Cardiac atrium fibroblast (primary cell): ENCODE measurements at places on chromosomes 6 and 20. TPM values are rescaled to one million over a fixed set of nuclear protein-coding genes. Genes with fewer than 3 reads are reported as not detected.

Gene PSORS1C2
- total RNA-seq: not detected in 2 replicates

Gene MUC22
- not detected in 2 replicates for total RNA-seq

Gene APCDD1L
- 7.0 and 7.9 TPM in 2 replicates for total RNA-seq

Gene VSTM2L
- total RNA-seq: 1.8 and 3.2 TPM in 2 replicates

Gene PRDM1
- total RNA-seq: under 0.01 and 1.6 TPM in 2 replicates

Gene PXDC1
- 88.0 and 97.5 TPM in 2 replicates for total RNA-seq

Gene FILIP1
- total RNA-seq: 2.7 and 5.7 TPM in 2 replicates

Gene TRIM10
- not detected in 2 replicates for total RNA-seq

Gene MROH8
- 0.36 and 1.9 TPM in 2 replicates for total RNA-seq

Gene C20orf141
- 1.5 TPM in 1 of 2 replicates, not detected in the other for total RNA-seq

Gene PAX1
- total RNA-seq: not detected in 2 replicates

Gene PGBD1
- 1.3 and 2.4 TPM in 2 replicates for total RNA-seq

Gene EYS
- not detected in 2 replicates for total RNA-seq

Gene SLC22A7
- total RNA-seq: not detected in 2 replicates

Gene SLCO4A1
- total RNA-seq: 0.32 and 0.54 TPM in 2 replicates

Gene MYMX
- total RNA-seq: 0.49 TPM in 1 of 2 replicates, not detected in the other

Gene PNPLA1
- 0.49 TPM in 1 of 2 replicates, not detected in the other for total RNA-seq

Gene OR2H1
- total RNA-seq: not detected in 2 replicates

Gene SNAP25
- not detected in 2 replicates for total RNA-seq

Gene CD164
- 160 and 210 TPM in 2 replicates for total RNA-seq

Gene EEF1A2
- total RNA-seq: 2.4 and 2.5 TPM in 2 replicates

Gene MAS1
- not detected in 2 replicates for total RNA-seq

Gene SAMD5
- 0.18 and 1.1 TPM in 2 replicates for total RNA-seq

Gene C6orf118
- total RNA-seq: not detected in 2 replicates

Gene DEFB124
- not detected in 2 replicates for total RNA-seq

Gene PTCRA
- not detected in 2 replicates for total RNA-seq
